Hypothalamus (tissue), 51 donors: ENCODE measurements at places on chromosomes 1 and 21.

GRCh38 chr1:181179279-181179986 lies 90.9 kb downstream of the IER5 start:
- no peak for DNase-seq

GRCh38 chr1:18632218-18632588 lies 1.6 kb downstream of the PAX7 start:
- DNase-seq, result no peak

DNA sequence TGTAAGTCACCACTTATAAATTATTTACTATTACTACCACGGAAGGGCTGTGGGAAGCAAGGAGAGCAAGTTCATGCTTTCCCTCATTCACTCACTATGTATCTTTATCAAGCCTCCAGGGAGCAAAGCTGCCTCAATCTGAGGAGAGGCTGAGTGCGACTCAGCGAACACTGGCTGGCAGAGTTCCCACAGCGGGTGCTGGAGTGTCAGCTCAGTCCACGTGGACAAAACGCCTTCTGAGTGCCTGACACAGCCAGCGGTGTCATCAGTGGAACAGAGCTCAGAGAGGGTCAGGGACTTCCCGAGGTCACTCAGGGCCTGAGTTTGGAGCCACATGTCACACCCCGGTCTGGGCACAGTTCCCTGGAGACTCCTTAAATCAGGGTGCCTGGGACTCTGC lies 16.9 kb downstream of the MATN1 start:
- DNase-seq, result no peak

- DNase-seq, result no peak
Measured at GRCh38 chr1:235650341-235651169, 971 bp upstream of the GNG4 start.

DNA sequence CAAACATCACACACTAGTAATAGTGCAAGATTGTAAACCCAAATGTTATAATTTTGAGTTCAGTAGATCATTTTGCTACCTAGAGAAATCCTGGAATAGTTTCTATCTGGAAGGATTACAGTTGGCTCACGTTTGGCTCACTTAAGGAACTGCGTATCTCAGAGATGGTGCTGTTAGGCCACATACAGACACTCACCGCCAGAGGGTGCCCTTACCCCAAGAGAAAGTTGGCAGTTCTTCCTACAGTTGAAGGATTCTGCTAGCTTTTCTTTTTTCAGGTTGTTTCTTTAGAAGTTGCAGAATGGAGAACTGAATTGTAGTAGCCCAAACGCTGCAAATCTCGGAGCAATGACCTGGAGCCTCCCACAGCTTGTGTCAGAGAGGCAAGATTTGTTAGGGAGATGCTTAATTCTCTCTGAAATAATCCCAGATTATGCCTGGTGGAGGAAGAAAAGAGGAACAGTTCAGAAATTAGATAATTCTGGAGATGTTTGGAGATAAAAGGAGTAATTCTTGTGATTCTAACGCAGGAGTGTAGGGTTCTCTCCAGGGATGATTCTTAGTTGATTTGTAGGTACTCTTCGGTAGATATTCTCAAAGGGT lies 87.9 kb upstream of the PAPPA2 start:
- no peak for DNase-seq

DNA sequence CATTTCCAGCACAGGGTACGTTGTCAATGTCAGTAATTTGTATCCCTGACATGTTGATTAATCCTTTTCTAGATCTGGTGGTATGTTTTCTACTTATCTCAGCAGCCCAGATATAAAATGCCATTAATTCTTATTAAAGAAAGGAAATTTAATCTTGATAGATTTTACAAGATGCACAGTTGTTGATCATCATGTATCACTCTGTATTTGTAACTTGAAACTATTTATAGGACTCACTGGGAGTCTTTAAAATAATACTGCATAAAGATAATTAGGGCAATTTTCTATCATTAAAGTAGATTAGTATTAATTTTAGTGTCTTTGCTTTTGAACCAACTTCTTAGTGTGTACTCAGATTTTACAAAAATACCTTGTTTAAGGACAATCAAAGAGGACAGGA lies 84.9 kb downstream of the GREM2 start:
- no peak for DNase-seq
